ENCODE measurements at places on chromosomes 13 and 19. TPM values are rescaled to one million over a fixed set of nuclear protein-coding genes. Genes with fewer than 3 reads are reported as not detected.

The LILRB4 gene
- not detected for total RNA-seq

The NPAS1 gene
- 5.2 TPM for total RNA-seq

The PEG3 gene
- 4.6 TPM for total RNA-seq

The KISS1R gene
- total RNA-seq = 1.9 TPM

The SYCN gene
- total RNA-seq = not detected

The CEACAM16 gene
- total RNA-seq = not detected

DNA sequence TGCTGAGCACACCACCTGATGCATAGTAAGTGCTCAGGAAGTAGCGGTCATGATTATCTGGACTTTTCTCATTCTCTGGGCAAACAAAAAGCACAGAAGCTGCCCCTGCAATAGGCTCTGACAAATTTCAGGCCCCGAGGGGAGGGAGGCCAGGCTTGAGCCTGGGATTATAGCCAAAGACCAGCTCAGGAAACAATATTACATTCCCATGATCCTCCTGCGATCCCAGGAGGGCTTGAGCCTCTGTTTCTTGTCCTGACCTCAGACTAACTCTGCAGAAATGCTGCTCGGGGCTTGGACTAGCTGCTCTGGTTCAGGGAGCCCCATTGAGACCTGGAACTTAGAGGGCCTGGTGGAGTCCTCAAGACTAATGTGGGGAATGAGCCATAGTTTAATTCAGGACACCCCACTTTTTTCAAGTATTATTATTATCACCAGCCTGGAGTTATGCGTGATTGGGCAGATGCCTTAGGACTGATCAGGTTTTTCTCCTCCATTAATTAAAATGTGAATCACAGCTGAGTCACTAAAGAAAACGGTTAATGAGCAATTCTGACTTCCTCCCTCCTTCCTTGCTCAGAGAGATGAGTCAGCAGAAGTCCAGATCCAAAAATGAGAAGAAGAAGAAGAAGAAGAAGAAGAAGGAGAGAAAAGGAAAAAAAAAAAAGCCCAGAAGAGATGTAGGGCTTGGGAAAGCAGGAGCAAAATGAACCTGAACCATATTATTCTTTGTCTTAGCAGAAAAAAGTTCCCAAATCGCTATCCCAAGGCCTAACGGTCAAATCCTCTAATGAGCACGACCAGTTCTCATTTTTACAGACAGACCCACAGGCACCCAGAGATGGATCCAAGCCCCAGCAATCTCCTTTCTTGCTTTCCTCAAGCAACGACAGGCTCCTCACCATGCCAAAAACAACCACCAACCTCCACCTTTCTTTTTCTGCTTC lies 107.2 kb downstream of the CACNA1A start:
- peak; percentile 49 for DNase-seq

DNA sequence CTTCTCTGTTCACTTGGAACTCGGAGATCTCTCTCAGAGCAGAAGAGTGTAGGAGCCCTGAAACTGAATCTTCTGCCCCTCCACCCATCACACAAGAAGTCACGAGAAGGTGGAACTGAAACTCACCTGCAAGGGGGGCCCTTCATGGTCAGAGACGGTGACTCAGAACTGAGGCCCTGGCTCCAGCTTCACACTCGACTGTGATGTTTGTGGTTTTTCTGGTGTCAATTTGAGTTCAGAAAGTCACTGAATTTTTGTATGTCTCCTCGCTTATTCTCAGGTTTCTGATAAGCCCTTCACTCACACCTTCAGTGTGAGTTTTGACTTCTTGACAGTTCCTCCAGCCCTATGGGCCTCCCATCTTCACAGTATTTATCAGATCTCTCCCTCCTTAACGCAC lies 23.1 kb downstream of the SIGLEC5 start:
- no peak for DNase-seq

DNA sequence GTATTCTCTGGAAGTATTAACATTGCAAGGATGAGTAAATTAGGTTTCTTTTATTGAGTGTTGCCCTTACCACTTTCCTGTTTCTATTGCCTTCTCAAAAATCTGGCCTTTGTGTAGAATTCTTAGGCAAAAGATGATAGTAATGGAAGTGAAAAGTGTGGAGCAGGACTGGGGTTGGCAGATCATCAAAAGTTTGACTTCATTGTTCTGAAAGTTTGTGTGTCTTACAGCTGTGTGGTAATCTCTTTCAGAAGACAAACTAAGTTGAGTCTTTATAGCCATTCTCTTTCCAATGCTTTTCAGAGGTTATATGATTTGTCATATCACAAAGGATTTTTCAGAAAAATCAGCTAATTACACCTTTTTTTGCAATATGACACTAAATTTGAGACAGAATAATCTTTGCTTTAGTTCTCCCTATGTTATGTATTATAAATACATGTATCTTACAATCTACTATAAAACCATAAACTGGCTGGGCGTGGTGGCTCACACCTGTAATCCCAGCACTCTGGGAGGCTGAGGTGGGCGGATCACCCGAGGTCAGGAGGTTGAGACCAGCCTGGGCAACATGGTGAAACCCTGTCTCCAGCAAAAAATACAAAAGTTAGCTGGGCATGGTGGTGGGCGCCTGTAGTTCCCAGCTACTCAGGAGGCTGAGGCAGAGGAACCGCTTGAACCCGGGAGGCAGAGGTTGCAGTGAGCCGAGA lies 8.7 kb upstream of the KCNRG start:
- DNase-seq = no peak

- no peak for DNase-seq
Measured at GRCh38 chr19:2478756-2479555, 3.0 kb downstream of the GADD45B start.

DNA sequence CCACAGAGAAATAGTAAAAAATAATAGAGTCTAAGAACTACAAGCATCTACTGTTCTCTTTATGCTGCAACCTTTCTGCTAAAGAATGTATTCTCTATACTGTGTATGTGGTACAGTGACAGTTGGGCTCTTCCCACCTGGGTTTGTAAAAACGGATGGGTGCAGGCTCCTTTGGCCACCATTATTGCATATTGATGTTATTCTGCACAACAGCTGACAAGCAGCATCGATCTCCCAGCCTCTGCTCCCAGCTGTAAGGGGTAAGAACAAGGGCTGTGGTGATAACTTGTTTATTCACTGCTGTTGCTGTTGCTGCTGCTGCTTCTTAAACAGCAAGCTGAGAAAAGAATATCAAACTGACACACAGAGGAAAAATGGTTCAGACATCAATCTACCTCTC lies 56.1 kb downstream of the KCNRG start:
- DNase-seq = no peak

DNA sequence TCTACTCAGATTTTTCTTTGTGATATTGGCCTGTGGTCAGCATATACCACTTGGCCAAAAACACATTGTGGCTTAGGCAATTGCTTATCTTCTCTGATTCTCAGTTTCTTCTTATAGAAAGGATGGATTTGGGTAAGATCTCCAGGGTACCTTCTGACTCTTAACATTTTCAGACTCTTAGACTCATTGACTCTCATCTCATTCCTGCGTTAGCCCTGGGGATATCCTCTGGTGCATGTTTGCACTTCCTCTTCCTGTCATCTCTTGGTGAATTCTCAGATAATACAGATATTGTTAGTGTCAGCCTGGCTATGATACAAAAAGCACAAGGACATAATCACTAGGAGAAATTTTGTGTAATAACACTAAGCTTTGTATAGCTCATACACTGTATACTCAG lies 492.5 kb upstream of the GPC6 start:
- no peak for DNase-seq

GRCh38 chr13:28356561-28357021 lies 138.3 kb downstream of the FLT1 start:
- DNase-seq = no peak

DNA sequence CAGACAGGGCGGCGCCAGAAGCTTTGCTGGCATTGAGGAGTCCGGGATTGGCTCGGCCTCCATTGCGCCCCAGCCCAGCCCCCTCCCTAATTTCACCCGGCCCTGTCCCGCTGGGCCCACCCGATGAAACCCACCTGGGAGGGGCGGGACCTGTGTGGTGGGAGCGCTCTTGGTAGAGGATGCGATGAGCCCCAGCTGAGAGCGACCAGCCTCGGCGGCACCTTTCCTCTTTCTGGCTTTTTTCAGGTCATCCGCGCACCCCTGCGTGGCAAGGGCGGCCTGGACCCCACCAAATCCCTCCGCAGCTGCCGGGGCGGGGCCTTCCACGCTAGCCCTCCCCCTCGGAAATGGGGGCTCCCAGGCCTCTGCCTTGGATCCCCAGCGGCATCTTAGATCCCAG lies at the start of gene ZGLP1:
ZGLP1 (minus strand) TSS at position 393 of the 400 bp plus-strand sequence.
- no peak for DNase-seq

DNA sequence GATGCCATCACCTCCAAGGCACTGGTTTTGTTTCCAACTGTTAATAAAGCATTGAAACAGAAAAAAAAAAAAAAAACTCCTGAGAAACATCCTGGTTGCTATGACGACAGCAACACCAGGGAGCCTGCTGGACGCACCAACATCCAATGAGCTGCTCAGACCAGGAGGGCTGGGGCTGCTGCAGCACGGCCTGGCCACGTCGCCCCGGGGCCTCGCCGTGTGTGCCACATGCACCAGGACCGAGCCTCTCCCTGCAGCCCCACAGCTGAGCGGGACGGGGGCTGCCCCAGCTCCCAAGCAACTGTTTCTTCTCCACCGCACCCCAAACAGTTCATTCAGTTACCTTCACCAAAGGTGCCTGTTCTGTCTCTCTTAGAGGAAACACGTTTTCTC lies 54.5 kb downstream of the RASA3 start:
- DNase-seq = peak; percentile 76

DNA sequence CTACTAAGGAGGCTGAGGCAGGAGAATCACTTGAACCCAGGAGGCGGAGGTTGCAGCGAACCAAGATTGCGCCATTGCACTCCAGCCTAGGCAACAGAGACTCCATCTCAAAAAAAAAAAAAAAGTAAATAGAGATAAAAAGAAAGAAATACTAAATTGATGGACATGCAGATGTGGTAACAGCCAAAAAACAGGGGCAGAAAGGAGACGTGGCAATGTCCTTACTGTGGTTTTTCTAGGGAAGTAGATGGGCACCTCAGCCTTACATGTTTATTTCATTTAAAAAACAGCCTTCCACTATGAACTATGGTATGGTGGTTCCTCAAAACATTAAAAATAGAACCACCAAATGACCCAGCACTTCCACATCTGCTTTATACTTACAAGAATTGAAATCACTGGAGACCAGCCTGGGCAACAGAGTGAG lies 6.5 kb upstream of the EIF3G start:
- no peak for DNase-seq

DNA sequence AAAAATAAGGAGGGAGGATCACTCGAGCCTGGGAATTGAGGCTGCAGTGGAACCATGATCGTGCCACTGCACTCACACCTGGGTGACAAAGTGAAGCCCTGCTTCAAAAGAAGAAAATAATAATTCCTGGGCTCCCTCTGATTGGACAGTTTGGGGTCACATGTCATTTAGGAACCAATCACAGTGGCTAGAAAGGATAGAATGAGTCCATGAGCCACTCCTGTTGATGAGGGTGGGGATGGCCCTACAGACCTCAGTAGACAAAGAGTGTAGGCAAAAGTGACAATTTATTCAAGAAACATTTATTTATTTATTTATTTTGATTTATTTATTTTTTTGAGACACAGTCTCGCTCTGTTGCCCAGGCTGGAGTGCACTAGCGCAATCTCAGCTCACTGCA lies 26.8 kb upstream of the ADGRE5 start:
- no peak for DNase-seq

DNA sequence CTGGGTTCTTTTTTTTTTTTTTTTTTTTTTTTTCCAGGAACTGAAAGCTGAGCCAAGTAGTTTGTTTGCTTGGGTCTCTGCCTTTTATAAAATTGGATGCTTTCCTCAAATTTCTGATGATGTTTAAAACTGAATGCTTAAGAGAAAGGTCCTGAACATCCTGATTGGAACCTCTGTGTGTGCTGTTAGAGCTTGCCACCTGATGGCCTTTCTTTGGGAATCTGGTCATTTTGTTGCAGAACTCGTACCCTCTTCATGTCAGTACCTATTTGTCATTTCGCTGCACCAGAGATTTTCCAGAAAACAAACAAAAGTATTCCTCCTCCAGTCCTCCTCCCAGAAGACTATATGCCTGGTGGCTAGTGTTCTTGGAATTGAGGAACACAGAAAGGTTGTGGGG lies 81.2 kb upstream of the KLF12 start:
- DNase-seq = no peak

All from G401 (cell line).